ENCODE measurements at places on chromosomes 13 and 19.

GRCh38 chr19:27734496-27735220, 1478.3 kb downstream of the UQCRFS1 start:
- DNase-seq, result no peak

DNA sequence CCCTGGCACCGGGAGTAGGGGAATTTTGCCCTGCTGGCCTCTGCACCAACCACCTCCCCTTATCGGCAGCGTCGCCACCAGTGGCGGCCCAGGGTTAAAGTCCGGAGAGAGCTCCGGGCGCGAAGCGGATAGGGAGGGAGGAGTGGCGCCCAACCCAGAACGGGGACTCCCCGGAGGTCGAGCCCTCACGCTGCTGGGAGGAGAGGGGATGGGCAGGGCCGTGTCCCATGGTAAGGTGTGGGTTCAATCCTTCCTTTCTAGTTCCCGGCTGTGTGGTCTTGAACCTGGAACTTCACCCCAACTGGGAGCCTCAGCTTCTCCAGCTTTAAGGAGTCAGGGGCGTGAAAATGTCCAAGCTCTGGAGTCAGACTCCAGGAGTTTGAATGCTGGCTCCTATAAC, 23.3 kb upstream of the BCL3 start:
- no peak for DNase-seq

- no peak for DNase-seq
Observed at GRCh38 chr19:6402058-6402457, 9.1 kb upstream of the GTF2F1 start.

GRCh38 chr13:108996430-108996829, 367.0 kb downstream of the MYO16 start:
- no peak for DNase-seq

- no peak for DNase-seq
Observed at GRCh38 chr19:6048348-6048747, 62.0 kb downstream of the RFX2 start.

- no peak for DNase-seq
Observed at GRCh38 chr19:46840498-46840942, 10.1 kb downstream of the AP2S1 start.

Data from stimulated activated CD4-positive, alpha-beta T cell treated with anti-CD3 and anti-CD28 coated beads, Interleukin-1b, Interleukin-23, amount 100 ng/mL, for 24 hours (primary cell).